Kidney tubule cell (primary cell): ENCODE measurements at places on chromosomes 3 and 15.

GRCh38 chr3:153246806-153247205 lies 84.8 kb downstream of the RAP2B start:
- DNase-seq, result no peak

DNA sequence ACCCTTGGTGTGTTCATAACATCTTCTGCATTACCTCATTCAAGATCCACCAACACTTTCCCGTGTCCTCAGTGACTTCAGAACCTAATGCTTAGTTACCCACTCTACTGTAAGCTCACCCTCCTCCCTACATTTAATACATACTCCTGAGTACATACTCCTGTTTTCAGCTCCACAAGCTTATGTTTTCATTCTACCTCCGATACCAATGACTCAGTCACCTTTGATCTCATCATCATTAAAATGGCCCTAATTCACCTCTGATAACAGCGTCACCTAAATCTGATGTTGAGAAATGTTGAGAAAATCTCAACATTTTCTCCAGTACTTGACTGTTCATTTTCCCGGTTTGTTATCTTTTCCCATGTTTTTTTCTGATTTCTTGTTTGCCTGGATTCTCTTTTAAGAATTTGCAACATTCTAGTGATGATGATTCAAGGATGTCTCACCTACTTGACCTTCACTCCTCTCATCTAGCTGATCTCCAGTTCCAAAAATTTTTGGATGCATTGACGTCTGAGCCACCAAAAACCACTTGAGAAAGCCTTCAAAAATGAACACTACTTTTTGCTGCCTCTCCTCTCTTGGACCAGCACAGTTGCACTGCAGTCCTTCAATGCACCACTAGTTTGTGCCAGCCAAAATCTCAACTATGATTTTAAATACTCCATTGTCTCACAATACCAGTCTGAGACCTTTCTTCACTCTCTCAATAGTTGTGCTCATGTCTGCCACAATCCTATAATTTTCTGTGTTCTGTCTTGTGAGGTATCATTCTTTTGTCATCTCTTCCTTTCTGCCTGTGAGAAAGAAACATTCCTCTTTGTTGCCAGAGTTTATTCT lies 220.7 kb upstream of the SEMA6D start:
- DNase-seq, result no peak

DNA sequence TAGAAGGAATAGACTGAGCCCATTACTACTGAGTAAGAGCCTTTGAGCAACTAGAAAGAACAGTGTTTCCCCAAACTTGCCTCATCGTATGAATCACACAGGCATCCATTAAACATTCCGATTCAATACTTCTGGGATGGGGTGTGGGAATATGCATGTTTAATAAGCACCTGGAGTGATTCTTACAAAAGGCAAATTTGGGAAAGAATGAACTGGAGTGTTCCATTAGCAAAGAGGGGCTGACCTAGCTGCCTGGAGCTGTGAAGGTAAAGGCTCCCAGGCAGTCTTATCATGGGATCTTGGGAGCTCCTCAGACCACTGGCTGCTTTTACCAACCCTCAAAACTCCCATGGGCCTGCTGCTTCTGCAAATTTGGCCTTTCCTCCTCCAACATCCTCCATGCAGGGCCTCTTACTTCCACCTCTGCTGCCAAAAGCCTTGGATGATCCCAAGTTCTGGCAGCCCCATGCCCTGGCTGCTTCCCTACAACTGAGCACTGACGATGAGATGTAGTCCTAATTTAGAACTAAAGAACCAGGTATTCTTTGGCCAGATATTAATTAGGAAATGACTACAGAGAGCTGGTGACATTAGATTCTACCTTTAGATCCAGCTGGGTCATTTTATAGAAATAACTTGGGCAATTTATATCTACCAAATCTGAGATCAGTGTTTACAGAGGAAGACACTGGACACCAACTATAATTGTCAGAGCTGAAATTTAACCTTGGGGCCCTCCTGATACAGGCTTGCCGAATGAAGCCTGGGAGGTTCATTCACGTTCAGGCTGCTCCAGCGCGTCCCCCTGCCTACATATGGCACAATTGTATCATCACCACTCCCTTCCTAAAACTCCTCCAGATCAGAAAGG lies 11.2 kb upstream of the HOMER2 start:
- DNase-seq, result no peak

DNA sequence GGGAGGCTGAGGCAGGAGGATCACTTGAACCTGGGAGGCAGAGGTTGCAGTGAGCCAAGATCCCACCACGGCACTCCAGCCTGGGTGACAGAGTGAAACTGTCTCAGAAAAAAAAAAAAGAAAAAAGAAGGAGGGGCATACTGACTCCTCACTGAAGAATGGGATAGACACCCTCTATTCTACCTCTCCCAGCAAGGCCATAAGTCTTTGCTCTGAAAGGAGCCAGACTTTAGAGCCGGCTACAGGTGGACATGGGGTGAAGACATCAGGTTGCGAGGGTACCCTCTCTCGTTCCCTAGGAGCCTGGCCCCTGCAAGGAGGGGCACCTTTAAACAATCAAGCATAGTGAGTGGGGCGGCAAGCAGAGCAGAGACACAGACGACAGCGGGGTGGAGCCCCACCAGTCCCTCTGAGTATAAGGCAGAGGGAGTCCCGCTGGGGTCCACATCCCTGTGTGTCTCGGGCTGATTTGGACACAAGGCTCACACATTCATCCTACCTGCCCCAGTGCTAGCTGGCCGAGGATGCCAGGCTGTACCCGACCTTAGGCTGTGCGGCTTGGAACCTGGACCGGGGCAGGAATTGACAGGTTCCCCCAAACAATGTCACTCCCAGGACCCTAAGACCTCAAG lies 1.1 kb downstream of the GRAMD2A start:
- DNase-seq, result no peak

DNA sequence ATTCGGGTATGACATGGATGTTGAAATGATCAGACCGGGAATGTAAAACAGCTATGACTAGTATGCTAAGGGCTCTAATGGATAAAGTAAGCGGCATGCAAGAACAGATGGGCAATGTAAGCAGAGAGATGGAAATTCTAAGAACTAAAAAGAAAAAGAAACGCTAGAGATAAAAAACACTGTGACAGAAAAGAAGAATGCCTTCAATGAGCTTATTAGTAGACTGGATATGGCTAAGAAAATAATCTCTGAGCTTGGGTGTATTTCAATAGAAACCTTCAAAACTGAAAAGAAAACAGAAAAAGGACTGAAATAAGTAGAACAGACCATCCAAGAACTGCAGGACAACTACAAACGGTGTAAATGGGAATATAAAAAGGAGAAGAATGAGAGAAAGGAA lies 101.2 kb downstream of the HES1 start:
- no peak for DNase-seq

- DNase-seq, result peak; percentile 36
Measured at GRCh38 chr3:60801307-60801706, 449.9 kb downstream of the FHIT start.

DNA sequence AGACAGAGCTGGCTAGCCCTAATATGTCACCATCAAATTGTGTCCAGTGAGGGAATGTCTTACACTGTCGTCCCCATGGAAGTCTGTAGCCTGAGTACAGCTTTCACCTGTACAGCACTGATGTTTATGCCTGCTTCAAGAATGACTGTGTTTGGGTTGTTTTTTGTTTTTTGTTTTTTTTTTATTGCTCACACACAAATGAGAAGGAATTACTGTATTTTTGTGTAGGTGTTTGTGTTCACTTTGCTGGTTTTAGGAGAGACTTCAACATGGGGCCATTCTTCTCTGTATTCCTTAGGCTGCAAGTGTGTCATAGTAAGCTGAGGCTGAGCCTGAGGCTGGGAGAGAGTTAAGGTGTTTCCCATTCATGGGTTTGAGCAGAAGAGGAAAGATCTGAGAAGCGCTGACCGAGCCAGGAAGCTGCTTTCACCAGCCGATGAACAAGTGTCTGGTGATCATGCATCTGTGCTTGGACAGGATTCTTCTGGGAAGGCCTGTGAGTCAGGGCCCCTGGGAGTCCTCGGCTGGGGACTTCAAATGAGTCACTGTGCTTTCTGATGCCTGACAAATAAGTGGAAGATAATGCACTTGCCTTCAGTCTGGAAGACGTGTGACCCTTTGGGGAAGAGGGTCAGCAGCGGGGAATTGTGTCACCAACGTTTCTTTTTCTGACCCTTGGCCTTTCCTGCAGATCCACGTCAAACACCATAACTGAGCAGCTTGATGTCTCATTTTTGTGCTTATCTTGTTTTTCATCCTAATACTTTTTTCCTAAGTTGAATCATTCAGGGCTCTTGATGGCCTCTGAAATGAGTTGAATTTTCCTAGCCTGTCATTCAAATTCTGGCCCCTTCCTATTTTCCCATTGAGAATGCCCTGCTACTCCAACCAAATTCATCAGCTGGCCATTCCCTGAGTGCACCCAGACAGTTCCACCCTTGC lies 36.7 kb upstream of the ZBTB38 start:
- DNase-seq, result peak; percentile 100

DNA sequence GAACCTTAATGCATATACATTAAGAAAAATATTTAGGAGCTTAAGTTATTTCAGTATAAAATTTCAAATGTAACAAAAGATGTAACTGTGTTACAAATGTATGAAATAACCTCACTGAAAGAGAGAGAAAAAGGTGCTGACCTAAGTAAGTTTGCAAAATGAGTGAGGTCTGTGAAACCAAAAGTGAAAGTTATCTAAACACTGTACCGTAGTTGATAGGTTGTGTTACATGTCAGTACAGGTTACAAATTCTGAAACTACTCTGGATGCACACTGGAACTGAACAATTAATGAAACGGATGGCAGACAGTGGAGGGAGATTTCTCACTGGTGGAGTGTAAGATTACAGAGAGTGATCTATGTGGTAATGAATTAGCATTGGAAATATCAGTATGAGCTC lies 420.7 kb downstream of the ZNF385D start:
- DNase-seq, result peak; percentile 45

DNA sequence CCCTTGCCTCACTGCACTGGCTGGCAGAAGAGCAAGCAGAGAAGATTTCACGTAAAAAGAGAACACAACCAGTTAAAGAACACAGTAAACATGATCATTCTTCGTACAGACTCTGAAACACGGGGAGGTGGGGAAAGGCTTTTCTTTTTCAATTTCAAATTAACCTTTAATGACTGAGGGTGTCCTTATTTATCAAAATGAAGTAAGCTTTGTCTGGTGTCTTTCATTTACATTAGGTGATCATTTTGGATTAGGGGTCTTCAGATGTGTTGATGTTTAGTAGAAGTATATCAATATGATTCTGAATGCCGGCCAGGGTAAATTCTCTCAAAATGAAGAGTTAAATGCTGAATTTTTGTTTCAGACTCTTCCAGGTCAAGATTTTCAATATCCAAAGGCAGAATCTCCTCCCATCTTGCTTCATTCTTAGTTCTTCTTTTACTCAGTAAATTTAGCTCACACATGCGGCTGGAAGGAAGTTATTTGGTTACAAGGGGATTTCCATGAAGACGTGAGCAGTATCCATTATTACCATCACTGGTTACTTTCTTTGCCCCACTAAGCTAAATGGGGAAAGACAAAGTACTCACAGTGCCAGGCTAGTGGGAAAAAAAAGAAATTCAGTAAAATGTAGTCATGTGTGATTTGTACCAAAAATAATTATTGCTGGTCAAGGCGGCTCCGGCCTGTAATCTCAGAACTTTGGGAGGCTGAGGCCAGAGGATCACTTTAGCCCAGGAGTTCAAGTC lies 272.2 kb upstream of the NR2F2 start:
- DNase-seq, result peak; percentile 39

DNA sequence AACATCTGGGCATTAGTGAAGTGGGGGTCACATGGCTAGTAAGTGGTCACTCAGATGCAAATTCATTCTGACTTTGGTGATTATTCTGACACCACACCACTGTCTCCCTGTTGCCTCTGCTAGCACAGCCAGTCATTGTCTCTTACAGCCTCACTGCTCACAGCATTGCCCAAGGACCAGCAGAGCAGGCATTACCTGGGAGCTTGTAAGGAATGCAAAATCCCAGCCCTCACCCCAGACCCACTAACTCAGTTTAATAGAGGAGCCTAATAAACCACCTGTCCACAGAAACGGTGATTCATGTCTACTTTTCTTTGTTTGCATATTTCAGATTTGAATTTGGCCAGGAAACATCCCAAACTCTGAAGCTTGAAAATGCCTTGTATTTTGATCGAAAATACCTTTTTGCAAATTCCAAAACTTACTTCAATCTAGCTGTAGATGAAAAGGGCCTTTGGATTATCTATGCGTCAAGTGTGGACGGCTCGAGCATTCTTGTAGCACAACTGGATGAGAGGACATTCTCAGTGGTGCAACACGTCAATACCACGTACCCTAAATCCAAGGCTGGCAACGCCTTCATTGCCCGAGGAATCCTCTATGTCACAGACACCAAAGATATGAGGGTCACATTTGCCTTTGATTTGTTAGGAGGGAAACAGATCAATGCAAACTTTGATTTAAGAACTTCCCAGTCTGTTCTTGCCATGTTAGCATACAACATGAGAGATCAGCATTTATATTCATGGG lies 62.7 kb downstream of the GLDN start:
- DNase-seq, result no peak

DNA sequence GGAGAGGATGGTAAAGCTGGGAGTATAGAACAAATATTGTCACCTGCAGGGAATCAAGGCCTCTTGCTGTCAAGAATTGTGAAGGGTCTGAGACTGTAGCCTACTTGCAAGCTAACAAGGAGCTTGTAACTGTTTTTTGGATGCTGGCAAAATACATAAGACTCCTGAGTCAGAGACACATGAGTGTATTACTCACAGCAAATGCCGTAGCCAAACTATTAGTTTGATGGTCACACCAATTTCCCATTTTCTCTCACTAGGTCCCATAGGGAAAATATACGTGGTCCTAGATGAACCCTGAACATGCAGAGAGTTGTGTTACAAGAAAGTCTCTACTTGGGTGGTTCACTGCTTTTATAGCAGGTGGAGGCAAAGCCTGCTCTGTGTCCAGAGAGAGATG lies 44.7 kb upstream of the LIPC start:
- DNase-seq, result peak; percentile 63

DNA sequence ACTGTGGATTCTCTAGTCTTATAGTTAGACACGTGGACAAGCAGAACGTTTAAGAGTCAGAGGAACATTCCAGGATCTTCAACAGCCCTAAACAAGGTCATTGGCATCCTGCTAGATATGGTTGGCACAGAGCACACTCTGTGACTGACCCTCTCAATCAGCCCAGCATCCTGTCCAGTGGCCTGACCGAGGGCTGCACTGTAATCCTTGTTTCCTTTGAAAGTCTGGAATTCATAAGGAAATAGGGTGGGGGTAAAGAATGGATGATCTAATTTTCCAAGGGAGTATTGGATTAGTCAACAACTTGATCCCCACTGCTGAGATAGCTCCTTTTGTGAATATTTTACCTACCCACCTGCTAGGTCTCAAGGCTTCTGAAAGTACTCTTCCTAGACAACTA lies 94.5 kb upstream of the DLG1 start:
- peak; percentile 78 for DNase-seq

DNA sequence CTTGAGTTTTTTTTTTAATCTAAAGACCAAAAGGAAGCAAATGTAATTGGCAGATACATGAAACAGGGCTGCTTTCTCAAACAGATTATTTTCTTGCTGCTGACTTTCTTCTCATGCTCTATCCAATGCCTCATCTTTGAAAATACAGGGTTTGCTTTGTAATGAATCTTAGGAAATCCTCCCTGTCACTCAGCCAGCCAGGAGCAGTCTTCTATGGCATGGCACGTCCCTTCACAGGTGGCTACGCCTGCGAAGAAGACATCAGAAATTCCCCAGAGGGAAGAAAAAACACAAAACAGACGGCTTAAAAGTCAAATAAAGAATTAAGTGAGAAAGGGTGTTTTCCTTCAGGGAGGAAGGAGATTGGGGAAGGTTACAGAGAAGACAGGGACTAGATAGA lies 242.5 kb downstream of the IGSF11 start:
- DNase-seq, result no peak
